ENCODE measurements at places on chromosomes 7 and 10. TPM values are rescaled to one million over a fixed set of nuclear protein-coding genes. Genes with fewer than 3 reads are reported as not detected.

Gene CUZD1
- polyA plus RNA-seq, result 0.17 TPM

Gene PLEKHS1
- 0.04 TPM for polyA plus RNA-seq

DNA sequence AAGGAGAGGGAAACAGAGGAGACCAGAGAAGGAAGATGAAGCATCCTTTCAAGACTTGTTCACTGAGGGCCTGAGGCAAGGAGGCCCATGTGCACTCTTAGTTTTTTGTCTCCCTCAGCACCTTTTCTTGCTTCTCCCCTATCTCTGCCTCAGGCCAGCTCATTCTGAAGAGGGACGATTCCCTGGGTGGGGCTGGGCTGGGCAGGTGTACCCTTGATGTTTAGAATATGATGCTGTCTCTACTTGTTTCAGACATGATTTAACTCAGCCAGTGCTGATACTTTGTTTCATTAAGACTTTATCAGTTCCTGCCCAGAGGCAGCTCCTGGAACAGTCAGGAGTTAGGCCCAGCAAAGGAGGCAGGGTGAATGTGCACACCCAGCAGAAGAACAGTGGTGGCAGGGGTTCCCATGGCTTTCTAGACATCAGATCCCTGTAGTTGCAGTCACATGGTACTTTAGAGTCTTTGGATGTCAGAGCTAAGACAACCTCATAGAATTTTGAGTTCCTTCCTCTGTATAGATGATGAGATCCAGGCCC, 3.4 kb downstream of the PRXL2A start:
- no peak overlapping the region for H3K4me3 ChIP-seq
- peaks cover 66% of the 10 kb centered on the region for H3K4me1 ChIP-seq
- H3K36me3 ChIP-seq, result no peaks in the 10 kb centered on the region
- H3K27me3 ChIP-seq, result no peaks in the 10 kb centered on the region

GRCh38 chr10:2929480-2930258, 137.7 kb upstream of the PFKP start:
- no peak for DNase-seq
- no peak overlapping the region for H3K4me3 ChIP-seq
- peaks cover 4% of the 10 kb centered on the region for H3K27me3 ChIP-seq
- no peaks in the 10 kb centered on the region for H3K36me3 ChIP-seq
- H3K4me1 ChIP-seq, result no peaks in the 10 kb centered on the region

GRCh38 chr10:82817676-82818422, 942.9 kb downstream of the NRG3 start:
- H3K36me3 ChIP-seq, result no peaks in the 10 kb centered on the region
- no peak for DNase-seq
- no peaks in the 10 kb centered on the region for H3K4me1 ChIP-seq

GRCh38 chr7:40802497-40802896, 667.7 kb downstream of the SUGCT start:
- H3K27ac ChIP-seq, result no peak overlapping the region
- no peaks in the 10 kb centered on the region for H3K27me3 ChIP-seq
- no peak for DNase-seq

DNA sequence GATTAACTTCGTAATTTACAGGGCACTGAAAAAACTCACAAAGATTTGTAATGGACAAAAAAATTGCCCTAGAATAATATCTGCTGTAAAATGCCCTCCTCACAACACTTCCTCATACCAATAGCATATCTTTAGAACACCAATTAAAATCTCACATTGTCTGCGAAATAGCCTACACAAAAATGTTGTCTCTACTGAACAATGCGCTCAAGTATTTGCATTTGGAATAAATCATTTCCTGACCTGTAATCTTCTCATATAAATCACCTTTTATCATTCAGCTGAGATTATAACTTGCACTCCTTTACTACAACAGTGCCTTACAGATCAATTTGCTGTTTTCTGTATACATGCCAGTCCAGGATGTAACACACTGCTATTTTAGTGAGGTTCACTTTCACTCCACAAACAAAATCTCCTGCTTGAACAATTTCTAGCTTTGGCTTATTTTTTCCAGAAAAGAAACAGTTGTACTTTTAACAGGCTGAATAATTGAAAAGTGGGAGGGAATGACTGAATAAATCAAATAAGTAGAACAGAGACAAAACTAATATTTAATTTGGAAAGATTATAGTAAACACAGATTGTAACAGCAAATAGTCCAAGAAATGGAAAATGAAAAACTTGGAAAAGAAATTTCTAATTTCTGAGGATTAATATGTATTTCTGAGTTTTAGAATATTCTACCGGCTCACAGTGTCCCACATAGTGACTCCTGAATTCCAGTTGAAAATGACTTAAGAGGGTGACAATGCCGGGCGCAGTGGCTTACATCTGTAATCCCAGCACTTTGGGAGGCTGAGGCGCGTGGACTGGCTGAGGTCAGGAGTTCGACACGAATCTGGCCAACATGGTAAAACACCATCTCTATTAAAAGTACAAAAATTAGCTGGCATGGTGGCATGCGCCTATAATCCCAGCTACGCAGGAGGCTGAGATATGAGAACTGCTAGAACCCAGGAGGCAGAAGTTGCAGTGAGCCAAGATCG, 30.6 kb downstream of the JMJD1C start:
- peaks cover 70% of the 10 kb centered on the region for H3K4me1 ChIP-seq
- DNase-seq, result no peak
- no peak overlapping the region for H3K27ac ChIP-seq
- H3K4me3 ChIP-seq, result no peak overlapping the region

GRCh38 chr10:12543589-12543988, 194.2 kb downstream of the CAMK1D start:
- no peaks in the 10 kb centered on the region for H3K27me3 ChIP-seq
- no peak overlapping the region for H3K27ac ChIP-seq
- no peak overlapping the region for H3K4me3 ChIP-seq
- no peaks in the 10 kb centered on the region for H3K36me3 ChIP-seq
- no peak for DNase-seq

- no peaks in the 10 kb centered on the region for H3K36me3 ChIP-seq
- H3K27ac ChIP-seq, result no peak overlapping the region
- no peak for DNase-seq
- H3K4me1 ChIP-seq, result peaks cover 16% of the 10 kb centered on the region
- H3K27me3 ChIP-seq, result no peaks in the 10 kb centered on the region
Measured at GRCh38 chr7:13742811-13743210, 246.7 kb downstream of the ETV1 start.

DNA sequence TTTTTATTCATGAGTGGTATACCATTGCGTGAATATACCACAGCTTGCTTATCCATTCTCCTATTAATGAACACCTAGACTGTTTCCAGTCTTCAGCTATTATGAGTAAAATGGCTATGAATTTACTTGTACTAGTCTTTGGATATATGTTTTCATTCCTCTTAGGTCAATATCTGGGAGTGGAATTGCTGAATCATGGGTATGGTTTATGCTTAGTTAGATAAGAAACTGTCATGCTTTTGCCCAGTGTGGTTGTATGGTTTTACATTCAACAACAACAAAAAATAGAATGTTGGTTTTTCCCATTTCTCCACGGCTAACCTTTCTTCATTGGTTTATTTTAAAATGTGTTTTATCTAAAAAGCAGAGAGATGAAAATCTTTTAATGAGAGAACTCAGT, 308.3 kb downstream of the PHF14 start:
- DNase-seq, result no peak
- no peaks in the 10 kb centered on the region for H3K27me3 ChIP-seq
- no peaks in the 10 kb centered on the region for H3K36me3 ChIP-seq

- H3K4me1 ChIP-seq, result peaks cover 29% of the 10 kb centered on the region
- no peaks in the 10 kb centered on the region for H3K27me3 ChIP-seq
- no peak for DNase-seq
- H3K27ac ChIP-seq, result peak overlapping the region; percentile 79
- H3K4me3 ChIP-seq, result peak overlapping the region; percentile 66
- no peaks in the 10 kb centered on the region for H3K36me3 ChIP-seq
Measured at GRCh38 chr10:5413012-5413938, 918 bp downstream of the NET1 start.

- H3K36me3 ChIP-seq, result no peaks in the 10 kb centered on the region
- H3K4me1 ChIP-seq, result no peaks in the 10 kb centered on the region
- no peak for DNase-seq
- no peak overlapping the region for H3K27ac ChIP-seq
Measured at GRCh38 chr10:42691361-42692120, 53.2 kb upstream of the ZNF33B start.

DNA sequence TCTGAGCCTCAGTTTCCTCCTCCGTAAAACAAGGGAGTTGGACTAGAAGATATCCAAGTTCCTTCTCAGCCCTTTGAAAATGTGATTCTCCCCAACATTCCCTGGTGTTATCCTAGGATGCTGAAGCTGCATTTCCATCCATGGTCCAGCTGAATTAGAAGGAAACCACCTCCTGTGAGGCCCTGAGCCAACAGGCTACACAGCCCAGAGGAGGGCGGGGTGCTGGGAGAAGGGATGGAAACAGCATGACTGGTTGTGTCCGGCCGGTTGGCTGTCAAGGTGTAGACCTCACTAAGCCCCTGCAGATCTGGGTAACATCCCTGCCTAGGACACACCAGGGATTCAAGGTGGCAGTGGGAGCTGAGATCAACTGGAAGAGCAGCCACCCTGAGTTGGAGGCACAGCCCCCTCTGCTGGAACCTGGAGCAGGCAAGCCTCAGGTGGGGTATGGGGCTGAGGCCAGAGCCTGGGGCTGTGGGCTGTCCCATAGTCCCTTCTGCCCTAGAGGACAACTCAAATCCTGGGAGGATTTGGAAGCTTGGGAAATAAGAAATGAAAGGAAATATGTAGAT, 72.0 kb downstream of the PAX2 start:
- H3K4me3 ChIP-seq, result no peak overlapping the region
- no peaks in the 10 kb centered on the region for H3K4me1 ChIP-seq
- peaks cover 6% of the 10 kb centered on the region for H3K27me3 ChIP-seq
- H3K27ac ChIP-seq, result no peak overlapping the region
